ENCODE measurements at places on chromosomes 5 and 9.

DNA sequence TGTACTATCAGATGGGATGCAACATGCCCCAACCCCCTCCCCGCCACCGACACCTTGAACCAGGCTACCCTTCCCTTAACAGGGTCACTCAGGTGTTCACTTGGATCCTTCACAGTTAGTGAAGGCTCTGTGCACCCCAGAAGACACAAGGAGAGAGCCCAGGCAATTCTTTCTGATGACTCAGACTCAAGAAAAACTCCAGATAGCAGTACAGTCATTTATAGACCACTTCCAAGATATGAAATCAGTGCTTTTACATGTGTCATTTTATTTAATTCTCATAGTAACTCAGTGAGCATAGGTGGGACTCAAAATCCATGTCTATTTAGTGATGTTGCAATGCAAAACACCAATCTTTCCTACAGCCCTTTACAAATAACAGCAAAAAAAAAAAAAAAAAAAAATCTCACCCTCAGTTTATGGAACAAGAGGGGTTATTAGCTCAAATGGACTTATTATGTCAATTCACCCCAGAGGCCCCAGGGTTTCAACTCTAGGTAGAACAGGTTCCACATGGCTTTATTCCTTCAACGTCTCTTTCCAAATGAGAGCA, 71.9 kb downstream of the FOXD1 start:
- DNase-seq = no peak

- DNase-seq = no peak
These were observed 35.4 kb upstream of the SLC2A8 start for GRCh38 chr9:127361561-127361960.

DNA sequence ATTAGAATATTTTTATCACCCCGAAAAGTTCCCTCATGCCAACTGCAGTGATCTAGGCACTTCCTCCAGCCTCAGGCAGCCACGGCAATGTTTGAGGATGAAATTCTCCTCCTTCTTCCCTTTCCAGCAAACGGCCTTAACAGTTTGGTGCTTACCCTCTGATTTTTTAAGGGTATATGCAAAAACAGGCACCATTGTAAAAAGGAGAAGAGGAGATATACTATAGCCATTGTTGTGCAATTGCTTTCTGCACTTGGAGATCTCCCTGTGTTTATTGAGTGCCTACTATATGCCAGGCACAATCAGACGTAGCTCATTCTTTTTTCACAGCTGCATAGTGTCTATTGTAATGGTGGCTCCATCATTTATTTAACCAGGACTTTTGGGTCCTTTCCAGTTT, 29.4 kb downstream of the GSN start:
- DNase-seq = no peak

- no peak for DNase-seq
These were observed 73.6 kb upstream of the RETREG1 start for GRCh38 chr5:16690243-16690852.

DNA sequence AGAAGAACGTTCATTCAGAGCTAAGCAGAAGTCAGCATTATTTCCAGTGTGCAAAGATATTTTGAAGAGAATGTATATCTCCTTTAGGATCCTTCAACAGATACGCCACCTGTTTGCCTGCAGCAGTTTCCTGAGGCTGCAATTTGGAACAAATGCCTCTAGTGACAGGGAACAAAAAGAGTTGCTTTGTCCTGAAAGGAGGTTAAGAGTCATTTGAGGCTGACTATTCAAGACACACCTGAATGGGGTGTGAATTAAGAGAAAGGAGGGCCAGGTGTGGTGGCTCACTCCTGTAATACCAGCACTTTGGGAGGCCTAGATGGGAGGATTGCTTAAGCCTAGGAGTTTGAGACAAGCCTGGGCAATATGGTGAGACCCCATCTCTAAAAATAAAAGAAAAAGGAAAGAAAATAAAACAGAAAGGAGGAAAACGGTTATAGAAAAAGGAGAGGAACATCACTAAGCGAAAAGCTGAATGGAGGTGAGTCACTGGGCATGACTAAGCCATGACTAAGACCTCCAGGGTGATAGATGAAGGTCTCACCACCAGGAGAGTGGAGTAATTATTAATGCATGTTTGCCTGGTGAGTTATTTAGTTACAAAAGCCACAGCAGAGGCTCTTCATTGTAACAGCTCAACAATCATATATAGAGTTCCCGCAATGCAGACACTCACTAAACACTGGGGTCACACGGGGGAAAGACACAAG, 255.2 kb upstream of the TNC start:
- DNase-seq = no peak

GRCh38 chr5:171952021-171952420, 54.4 kb downstream of the FBXW11 start:
- DNase-seq = no peak

Measured in occipital lobe (tissue), 3 donors.